ENCODE measurements at places on chromosomes 11 and 22. TPM values are rescaled to one million over a fixed set of nuclear protein-coding genes. Genes with fewer than 3 reads are reported as not detected.

C11orf24 gene
- 19.9 TPM for total RNA-seq

OR51G2 gene
- not detected for total RNA-seq

GLB1L3 gene
- total RNA-seq = 0.09 TPM

LMO1 gene
- total RNA-seq = 2.9 TPM

NUP160 gene
- total RNA-seq = 65.2 TPM

DBX1 gene
- total RNA-seq = 5.3 TPM

ZDHHC8 gene
- 11.4 TPM for total RNA-seq

TMPRSS13 gene
- total RNA-seq = 0.22 TPM

MMP7 gene
- total RNA-seq = not detected

FAM111A gene
- total RNA-seq = 32.7 TPM

MMP13 gene
- total RNA-seq = not detected

DNA sequence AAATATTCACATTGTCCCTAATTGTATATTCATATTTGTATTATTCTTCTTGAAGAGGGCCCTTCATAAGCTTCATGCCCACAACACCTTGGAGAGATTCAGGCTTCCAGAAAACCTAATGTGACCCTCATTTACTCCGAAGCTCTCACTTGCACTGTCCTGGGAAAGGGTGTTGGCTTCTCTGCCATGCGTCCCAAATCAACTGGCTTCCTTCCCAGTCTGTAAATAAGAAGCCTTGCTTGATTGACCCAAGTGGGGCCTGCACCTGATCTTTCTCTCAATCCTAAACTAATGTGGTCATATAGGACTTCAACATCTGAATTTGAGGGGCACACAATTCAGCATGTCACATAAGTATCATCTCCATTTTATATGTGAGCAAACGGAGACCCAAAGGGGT is 40.5 kb upstream of the ZBTB16 start:
- no peak for DNase-seq

DNA sequence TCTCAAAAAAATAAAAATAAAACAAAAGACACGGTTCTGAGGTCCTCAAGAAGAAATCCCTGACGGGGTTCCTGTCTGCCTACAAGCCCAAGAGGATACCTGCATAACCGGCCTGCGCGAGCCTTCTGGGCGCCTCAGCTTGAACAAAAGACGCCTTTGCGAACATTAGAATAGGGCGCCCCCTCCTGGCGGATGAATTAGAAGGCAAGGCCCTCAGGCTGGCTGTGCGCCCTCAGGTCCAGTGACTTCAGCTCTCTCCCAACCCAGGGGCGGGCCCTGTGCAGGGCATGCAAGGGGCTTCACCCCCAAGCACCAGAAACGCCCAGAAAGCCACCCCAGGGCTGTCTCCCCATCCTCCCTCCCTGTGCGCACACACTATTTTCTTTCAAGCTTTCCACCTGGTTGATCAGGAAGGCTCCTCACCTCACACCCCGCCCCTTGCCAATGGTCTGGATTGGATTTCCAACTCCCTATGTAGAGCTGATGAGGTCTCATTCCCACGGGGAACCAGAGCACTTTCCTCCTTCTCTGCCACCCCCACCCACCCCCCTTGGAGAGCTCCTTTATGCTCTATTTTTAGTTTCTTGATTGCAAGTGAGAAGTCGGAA is 273.3 kb downstream of the BUD13 start:
- peak; percentile 95 for DNase-seq

- peak; percentile 78 for DNase-seq
These were observed 53.9 kb upstream of the CEP126 start for GRCh38 chr11:101860696-101861427.

DNA sequence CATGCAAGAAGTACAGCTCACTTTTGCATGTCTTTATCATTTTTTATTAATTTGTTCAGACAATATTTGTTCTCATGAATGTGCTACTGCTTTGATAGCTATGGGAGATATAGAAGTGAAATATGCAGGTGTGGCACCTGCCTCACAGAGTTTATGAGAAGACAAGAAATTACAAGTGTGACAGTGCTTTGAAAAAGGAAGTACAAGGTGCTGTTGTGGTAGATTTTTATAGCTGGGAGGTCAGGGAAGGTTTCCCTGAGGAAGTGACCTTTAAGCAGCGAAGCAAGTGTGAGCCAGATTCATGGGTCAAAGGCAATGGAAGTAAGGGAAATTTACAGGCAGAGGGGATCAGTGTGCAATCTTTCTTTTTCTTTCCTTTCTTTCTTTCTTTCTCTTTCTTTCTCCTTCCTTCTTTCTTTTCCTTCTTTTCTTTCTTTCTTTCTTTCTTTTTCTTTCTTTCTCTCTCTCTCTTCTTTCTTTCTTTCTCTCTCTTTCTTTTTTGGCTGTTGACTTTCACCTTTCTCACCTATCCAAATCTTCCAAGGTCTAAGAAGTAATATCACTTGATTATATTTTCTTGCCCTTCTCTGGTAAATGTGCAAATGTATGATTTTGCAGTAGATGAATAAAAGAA is 6.4 kb upstream of the BMAL1 start:
- DNase-seq = no peak

DNA sequence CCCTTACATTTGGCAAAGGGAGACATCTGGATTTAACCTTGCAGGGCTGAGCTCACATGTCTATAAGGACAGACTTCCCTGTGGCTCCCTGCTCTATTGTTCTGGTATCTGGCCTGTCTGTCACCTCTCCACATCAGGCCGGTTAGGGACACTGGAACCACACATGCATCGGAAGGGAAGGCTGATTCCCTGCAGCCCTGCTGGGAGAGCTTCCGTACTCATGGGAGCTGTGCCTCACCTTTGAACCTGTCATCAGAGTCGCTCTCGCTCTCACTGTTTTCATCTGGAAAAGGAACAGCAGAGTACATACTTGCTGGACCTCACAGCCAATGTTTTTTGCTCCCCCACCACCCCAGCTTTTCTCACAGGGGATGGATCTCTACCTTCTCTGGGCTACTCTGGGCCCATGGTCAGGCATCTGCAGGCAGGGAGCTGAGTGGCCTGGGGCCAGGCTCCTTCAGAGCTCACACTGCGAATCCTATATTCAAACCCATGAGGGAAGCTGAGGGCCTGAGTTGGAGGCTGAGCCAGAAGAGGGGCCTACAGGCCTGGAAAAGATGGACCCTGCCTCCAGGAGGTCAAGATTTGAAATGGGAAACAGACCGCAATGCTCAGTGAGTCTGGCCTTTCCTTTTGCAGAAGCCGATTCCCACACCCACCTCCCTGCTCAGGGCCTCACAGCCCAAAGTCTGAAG is 31.3 kb downstream of the RPL27A start:
- DNase-seq = no peak

GRCh38 chr11:125005491-125005890 is 51.5 kb downstream of the CCDC15 start:
- DNase-seq = no peak

DNA sequence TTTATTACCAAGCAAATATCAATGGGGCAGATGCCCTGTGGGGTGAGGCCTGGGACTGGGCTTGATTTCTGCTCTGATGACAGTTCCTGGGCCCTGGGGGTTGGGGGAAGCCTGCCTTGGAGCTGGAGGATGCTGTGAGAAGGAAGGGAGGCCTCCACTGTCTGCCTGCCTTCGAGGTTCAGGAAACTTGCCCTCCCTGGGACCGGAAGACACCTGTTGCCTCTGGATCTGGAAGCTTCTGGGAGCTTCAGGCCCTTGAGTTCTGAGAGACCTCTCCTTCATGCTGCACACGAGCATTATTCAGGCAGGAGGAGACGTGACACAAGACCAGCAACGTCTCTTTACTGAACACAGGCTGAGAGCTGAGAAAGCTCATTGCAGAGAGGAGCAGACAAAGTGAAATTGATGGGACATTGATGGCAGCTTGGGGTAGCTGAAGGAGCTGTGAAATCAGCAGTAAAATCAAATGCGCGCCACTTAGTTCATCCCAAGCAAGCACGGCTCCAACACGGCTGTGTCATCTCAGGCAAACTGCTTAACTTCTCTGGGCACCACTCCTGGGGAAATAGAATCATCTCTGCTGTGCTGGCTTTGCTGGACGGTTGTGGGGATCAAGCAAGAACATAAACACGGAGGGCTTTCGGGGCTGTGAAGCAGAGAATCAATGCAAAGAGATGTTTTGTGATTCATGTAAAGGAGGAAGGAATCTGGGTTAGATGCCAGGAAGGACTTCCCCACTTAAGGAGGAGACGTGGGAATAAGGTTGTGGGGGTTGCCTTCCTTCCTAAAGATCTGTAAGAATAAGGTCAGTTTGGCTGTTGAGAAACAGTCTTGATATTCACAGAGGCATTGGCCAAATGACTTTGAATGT is 64.5 kb downstream of the TP53I11 start:
- no peak for DNase-seq

- DNase-seq = no peak
These were observed 20.1 kb downstream of the OOSP3 start for GRCh38 chr11:59898650-59899049.

- DNase-seq = no peak
These were observed 92.3 kb upstream of the SLC25A18 start for GRCh38 chr22:17470880-17471500.

DNA sequence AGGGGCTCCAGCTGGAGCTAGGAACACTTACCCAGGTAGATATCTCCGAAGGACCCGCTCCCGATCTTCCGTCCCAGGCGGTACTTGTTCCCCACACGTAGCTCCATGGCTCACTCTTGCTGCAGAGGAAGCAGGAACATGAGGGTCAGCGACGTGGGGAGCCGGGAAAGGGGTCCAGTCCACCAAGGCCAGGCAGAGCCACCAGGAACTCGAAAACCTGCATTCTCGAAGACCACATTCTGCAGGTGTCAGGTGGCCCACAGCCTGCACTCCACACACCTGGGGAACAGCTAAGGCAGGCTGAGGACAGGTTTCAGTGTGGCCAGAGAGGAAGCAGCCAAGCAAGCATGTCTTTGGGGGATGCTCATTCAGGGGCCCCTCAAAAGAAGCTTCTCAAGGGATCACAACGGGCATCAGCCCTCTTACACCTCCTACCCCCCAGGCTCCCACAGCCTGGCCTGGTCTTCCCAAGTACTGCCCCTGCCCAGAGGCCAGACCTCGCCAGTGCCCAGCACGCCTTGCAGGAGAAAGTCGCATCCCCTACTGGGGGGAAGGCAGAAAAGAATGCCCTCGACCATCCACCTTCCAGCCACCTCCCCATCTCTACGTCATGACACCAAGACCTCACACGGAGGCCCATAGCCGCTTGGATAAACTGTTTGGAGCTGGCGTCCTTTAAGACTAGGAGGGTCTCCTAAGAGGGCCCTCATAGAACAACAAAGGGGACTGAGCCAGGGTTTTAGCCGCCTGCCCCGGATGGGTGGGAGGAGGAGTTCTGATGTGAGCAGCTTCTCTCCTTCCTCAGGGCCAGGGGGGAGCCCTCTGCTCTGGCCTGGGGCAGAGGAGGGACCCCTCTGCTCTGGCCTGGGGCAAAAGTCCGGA is 2.9 kb downstream of the CSNK1E start:
- DNase-seq = peak; percentile 61

- DNase-seq = no peak
These were observed 270.8 kb upstream of the NARS2 start for GRCh38 chr11:78845496-78845895.

- no peak for DNase-seq
These were observed 26.9 kb downstream of the CEP164 start for GRCh38 chr11:117354550-117354949.

DNA sequence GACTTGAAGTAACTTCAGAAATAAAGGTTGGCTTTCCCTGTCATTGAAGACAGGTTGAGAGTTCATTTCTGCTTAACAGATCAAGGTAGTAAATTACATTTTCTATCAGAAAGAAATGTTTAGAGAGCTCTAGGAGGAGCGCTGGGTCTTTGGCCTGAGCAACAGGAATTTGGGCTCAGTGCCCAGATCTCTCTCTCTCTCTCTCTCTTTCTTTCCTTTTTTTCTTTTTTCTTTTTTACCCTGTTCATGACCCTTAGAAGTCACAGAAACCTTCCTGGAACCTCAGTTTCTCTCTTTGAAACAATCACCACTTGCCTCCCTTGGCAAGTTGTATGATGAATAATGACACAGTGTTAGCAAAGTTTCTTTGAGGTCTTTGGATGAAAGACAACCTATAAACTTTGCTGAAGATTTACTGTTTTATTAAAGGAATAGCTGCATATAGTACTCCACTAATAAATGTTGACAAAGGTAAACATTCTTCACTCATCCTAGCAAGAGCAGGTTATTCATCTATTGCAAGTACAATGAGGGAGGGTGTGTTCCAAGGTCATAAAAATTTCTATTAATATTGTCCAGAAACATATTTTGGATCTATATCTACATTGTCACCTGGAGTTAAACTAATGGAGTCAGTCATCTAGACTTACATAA is 35.5 kb upstream of the RASSF10 start:
- DNase-seq = no peak

GRCh38 chr11:101686514-101686913 is 102.7 kb upstream of the TRPC6 start:
- no peak for DNase-seq

DNA sequence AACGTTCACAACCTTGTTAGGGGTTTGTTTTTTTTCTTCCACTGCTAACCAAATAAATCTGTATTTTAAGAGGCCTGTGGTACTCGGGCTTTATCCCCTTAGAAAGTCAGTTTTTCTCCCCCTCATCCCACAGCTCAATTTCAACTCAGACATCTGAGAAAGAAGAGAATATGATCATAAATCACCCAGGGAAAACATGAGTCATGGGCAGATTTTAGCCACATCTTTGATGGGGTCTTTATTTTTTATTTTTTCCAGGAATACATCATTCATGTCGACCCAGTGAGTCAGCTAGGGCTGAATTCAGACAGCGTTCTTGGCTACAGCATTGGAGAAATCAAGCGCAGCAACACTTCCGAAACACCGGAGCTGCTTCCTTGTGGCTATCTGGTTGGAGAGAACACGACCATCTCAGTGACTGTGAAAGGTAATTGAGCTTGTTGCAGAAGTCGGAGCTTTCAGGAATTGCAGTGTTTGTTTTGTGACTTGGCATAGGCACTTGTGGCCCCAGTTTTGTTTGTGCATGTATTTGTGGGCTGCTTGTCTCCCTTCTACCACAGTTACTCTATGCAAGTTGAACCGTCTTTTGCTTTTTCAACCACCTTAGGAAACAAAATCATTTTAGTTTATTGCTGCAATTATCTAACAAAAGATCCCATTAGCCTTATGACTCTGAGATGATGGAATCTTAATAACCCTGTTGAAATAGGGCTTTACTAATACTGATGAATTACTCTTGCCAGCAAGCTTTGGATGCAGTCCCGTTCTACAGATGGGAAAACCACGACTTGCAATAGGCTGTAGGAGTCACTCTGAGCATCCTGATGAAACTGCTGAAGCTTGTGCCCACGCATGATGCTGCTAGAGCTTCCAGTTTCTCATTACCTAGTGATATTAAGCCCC is 62.7 kb downstream of the DBX1 start:
- no peak for DNase-seq

GRCh38 chr11:116882386-116882785 is 45.0 kb upstream of the APOA1 start:
- DNase-seq = no peak

DNA sequence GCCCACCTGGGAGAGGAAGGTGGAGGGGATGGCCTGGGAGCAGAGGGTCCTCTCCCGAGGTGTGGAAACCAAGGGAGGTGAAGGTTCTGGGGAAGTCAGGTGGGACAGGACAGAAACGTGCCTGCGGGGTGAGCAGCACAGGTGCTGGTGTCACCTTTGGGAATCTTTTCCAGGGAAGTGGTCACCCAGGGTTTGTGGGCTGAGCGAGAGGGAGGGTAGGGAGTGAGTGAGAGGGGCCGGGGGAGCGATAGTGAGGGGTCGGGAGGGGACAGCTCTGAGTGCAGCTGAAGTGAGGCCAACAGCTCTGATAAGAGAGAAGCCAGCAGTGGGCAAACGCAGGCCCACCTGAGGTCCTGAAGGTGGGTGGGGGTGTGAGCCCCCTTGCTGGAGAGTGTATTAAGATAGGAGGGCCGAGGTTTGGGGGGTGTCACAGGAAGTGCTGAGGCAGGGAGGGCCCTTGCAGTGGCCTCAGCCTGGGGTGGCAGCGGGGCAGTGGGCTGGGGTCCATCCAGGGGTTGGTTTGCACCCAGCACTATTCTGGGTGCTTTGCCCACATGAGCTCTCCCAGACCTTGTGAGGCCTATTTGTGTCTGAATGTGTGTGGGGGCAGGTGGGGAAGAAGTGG is 1.6 kb upstream of the SHANK3 start:
- DNase-seq = no peak

Data from neural progenitor cell (in vitro differentiated cells).